ENCODE measurements at places on chromosomes 2 and 18.

GRCh38 chr2:58429014-58429875, 188.1 kb upstream of the FANCL start:
- DNase-seq = no peak

GRCh38 chr2:240935103-240935876, 29.2 kb downstream of the CROCC2 start:
- no peak for DNase-seq

GRCh38 chr2:29412197-29412925, 297.1 kb downstream of the CLIP4 start:
- DNase-seq = no peak

- no peak for DNase-seq
These were observed 22.3 kb downstream of the DCDC2C start for GRCh38 chr2:3725458-3726250.

DNA sequence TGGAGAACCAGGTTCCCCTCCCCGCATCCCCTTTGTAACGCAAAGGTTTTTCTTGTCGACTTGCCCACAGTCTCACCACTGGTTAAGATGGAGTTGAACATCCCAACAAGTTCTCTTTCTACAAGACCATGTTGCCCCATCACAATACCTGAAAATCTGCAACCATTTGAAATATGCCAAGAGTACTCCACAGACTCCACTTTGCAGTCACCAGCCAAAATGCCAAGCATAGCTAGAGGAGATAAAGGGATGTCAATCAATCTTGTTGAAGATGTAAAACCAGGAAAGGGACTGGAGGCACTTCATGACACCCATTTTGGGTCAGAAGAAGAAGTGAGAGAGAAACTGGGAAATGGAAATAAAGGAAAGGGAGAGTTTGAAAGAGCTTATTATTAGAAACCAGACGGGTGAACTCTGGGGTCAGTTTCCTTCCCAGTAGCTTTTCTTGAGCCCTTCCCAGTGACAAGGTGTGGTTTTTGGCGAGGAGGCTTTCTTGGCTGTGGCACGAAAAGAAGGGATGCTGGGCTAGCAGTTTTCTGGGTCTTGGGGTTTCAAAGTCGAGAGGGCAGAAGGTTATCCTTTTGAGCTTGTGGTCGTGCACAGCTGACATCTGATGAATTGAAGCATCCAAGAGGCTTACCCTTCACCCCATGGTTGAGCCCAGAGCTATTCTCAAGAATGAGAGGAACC, 79.3 kb downstream of the ACAA2 start:
- no peak for DNase-seq

DNA sequence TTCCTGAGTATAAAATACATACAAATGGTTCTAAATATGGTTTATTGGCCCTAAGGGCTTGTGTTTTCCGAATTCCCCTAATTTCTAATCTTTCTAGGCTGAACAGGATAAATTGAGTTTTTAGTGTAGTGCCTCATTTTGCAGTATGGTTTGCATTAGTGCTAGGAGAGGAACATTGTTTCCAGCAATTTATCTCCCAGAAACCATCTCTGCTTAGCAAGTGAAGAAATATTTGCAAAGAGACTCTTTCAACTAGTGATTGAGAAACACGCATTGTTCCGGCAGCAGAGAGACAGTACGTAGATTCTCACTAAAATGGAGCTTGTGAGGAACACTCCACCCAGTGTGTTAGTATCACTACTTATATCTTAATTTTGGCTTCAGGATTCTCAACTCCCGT, 177.8 kb upstream of the EPAS1 start:
- DNase-seq = no peak

GRCh38 chr2:70919672-70920366, 15.9 kb upstream of the ATP6V1B1 start:
- peak; percentile 33 for DNase-seq

GRCh38 chr2:126536605-126537200, 119.3 kb upstream of the GYPC start:
- no peak for DNase-seq

- no peak for DNase-seq
These were observed 24.3 kb downstream of the NCAPH start for GRCh38 chr2:96359866-96360265.

DNA sequence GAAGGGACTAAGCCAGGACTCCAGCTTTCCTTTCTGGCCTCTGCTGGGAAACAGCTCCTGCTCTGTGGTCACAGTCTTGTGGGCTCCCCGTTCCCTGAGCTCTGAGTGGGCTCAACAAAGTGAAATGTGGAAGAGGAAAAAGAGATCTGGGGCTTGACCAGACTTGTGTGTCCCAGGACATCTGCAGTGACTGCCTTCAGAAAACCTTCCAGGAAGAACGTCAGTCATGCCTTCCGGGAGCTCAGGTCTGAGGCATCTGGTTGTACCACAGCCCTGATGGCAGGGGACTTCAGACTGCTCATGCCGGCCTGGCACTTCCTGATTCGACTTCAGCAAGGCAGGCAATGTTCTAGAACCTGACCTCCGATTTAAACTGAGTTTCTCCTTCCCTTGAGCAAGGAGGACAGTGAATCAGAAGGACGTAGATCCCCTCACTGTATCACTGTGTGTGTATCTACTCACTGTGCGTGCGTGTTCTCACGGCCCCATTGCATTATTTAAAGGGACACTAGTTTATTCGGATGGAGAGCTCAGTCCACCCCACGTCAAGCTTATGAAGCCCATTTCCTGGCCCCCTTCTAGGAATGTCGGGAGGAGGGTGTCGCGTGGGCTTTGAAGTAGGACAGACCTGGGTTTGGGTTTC, 548 bp upstream of the FBLN7 start:
- no peak for DNase-seq

DNA sequence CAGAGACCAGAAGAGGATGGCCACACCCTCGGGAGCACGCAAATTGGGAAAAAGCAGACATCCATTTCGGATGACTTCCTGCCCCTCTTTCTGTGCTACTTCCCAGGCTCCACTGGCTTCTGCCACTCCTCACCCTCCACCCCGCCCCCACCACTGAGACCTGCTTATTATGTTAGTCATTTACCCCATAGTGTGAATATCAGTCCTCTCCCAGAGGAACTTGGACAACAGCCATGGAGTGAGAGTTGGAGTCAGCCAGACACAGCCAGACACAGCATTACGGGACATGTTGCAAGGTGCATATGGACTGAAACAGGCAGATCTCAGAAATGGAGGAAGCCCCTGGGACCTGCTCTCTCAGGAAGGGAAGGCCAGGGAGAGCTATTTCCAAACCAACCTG, 51.8 kb downstream of the CTIF start:
- no peak for DNase-seq

DNA sequence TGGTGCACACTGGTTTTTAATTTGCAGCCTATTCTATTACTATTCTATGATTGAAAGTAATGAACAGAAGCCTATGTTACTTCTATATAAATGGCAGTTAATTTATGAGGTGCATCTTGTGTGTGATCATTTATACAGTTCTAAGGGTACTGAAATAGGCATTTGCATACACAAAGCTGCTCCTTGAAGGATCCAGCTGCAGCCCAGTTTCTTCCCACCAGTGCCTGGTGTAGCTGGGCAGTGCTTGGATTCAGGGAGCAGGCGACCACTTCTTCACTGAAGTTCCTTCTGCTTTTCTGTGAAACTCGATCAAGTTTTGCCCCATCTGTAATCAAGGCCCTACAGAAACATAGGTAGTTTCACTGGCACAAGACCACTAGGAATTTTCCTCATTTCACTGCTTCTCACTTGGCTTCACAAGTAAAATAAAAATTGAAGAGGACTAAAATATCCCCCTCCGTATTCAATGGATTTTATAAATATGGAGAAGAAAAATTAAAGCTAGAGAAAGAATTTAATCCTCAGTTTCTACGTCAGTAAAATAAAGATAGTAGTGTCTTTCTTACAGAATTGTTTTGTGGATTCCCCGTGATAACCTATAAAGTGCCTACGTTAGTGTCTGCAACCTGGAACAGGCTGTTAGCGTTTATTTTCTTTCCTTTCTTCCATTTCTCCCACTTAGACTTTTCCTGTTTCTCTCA, 1.7 kb upstream of the LPIN2 start:
- DNase-seq = no peak

- no peak for DNase-seq
These were observed 119.4 kb downstream of the GREB1L start for GRCh38 chr18:21361307-21361880.

DNA sequence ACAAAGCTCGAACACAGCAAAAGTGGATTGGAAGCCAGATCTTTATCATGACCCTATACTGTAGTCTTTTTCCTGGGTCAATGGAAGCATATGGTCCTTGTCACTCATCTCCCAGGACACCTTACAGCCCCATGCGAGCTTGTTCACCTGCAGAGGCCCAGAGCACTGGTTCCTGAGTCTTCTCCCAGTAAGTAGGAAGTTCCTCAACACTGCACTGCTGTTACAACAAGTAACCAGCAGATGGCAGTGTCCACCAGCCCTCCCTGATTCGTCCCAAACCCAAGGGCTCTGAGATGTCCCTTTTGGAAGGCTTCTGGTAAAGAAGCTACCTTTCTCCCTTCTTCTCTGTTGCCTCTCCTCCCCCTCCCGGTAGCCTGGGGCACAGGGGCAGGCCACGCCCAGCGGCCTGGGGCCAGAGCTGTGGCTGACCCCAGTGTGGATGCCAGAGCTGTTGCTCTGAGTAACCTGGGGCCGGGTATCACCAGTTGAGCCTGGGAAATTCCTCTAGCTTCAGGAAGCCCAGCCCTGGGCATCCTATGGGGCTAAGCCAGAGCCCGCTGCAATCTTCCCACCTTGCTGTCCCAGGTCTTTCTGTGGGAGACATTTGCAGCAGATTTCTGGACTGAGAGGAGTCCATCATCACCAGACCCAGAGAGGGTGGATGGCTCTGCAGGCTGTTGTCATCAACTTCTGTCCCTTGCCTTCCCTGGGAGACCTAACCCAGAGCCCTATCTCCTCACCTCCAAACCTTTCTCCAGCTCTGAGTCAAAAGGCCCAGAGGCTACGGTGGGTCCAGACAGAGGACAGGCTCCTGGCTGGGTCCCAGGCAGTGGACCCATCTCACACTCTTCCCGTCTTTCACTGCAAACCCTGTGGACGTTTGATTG, 5.3 kb upstream of the GDF7 start:
- DNase-seq = no peak

GRCh38 chr2:241351640-241352031, 4.4 kb upstream of the FARP2 start:
- DNase-seq = no peak

DNA sequence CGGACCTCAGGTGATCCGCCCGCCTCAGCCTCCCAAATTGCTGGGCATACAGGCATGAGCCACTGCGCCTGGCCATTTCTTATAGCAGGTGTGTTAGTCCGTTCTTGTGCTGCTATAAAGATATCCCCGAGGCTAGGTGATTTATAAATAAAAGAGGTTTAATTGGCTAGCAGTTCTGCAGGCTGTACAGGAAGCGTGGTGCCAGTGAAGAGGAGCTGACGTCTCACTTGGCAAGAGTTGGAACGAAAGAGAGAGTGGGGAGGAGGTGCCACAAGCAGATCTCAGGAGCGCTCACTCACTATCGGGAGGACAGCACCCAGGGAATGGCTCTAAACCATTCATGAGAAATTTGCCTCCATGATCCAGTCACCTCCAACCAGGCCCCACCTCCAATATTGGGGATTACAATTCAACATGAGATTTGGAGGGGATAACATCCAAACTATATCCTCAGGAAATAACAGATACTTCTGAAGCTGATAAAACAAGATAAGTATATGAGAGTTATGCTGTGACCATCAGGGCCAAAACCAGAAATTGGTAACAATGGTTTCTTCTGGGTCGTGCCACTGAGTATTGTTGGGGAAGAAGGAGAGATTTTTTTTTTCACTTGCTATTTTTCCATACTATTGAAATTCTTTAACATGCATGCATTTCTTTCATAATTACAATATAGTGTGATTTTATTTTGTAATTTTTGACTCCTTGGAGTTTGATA, 7.4 kb upstream of the RMC1 start:
- DNase-seq = no peak

- DNase-seq = no peak
These were observed 73.5 kb downstream of the KCNF1 start for GRCh38 chr2:10985260-10985659.

DNA sequence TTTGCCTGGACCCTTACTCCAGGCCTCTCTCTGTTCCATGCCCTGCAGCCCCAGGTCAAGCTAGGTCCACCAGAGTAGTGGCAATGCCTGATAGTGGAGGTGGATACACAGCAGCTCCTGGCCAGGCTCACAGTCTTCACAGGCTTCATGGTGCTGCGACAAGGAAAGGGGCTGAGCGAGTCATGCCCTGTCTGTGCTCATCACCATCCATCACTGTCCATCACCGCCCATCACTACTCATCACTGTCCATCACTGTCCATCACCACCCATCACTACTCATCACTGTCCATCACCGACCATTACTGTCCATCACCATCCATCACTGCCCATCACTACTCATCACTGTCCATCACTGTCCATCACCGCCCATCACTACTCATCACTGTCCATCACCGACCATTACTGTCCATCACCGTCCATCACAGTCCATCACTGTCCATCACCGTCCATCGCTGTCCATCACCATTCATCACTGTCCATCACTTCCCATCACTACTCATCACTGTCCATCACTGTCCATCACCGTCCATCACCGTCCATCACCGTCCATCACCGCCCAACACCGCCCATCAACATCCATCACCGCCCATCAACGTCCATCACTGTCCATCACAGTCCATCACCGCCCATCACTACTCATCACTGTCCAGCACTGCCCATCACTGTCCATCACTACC, 57.1 kb upstream of the OTOS start:
- no peak for DNase-seq

GRCh38 chr18:69002233-69002632, 204.4 kb downstream of the CCDC102B start:
- DNase-seq = no peak

GRCh38 chr18:228586-228985, 39.3 kb downstream of the THOC1 start:
- DNase-seq = no peak

DNA sequence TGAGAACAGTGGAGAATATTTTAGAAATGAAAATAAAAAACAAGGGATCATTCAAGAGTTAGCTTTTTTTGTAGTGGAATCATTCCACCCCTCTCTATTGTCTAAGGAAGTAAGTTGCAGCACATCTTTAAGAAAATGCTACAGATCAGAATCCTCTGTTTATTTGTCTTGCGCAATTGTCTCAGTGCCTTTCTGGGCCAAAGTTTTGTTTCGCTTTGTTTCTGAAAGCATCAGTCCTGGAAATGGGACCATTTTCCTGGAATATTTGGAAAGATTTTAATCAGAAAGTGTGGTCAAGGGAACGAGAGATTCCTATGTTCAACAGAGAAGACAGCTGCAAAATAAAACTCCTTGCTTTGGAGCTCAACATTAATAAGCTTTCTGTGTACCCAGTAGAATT, 74.0 kb downstream of the NRXN1 start:
- DNase-seq = no peak

GRCh38 chr2:207123335-207123744, 42.4 kb downstream of the KLF7 start:
- no peak for DNase-seq

DNA sequence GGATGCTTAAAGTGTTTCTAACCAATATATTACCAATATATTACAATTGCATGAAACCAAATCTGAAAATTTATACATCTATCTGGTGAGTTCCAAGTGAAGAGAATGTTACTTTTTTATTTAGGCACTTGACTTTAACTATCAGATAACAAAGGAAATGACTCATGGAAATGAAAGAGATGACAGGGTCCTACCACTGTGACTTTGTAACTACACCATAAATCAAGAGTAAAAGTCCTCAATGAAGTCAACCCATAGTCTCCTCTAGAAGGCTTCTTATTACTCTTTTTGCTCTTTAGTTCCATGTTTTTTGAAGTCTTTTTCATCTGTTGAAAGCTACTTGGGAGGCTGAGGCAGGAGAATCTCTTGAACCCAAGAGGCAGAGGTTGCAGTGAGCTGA, 545.0 kb upstream of the PIK3C3 start:
- no peak for DNase-seq

Data from GM06990 (cell line).